RWPE2 (cell line): ENCODE measurements at places on chromosomes 13 and 19.
A peak's percentile ranks its signal among the peaks of the same experiment; 100 is the strongest.

GRCh38 chr13:64538711-64539110 is 2691.4 kb downstream of the PCDH9 start:
- no peak for DNase-seq

GRCh38 chr13:50359041-50359367 is 343.8 kb downstream of the KCNRG start:
- no peak for DNase-seq

- DNase-seq, result no peak
Measured at GRCh38 chr19:44585371-44586133, 27.8 kb upstream of the IGSF23 start.

- DNase-seq, result no peak
Measured at GRCh38 chr13:91185294-91185863, 162.1 kb upstream of the MIR17HG start.

DNA sequence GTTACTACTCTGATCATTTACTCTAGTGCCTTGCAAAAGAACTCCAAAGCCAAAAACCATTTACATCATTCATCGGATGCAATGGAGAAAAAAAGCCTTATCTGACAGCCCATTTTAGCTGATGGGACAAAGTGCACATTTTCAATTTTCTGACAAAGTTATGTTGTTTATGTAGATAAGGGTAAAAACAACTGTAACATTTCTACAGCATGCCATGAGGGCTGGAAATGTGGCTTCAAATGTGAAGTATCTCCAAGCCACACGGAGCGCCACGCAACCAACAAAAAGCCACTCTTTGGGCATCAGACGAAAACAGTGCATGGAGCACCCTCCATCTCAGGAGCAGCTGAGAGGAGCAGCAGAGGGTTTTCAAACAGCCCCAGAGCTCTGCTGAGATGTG is 364.6 kb upstream of the ZNF507 start:
- no peak for DNase-seq

DNA sequence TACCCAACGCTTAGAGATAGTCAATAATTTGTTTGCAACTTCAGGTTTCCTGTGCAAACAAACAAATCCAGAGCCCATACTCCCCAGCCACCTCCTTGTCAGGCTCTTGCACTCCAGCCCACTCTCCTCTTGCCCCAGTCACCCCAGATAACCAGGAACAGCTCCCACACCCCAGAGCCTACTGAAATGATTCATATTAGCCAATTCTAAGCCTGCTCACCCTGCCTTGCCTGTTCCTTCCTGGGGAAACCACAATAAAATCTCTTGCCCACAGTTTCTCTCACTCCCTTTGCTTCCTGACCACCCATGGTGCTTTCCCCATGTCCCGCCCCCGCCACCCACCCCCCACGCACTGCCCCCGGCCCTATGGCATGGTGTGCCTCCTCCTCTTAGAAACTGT is 3.8 kb upstream of the ACTL9 start:
- DNase-seq, result no peak

DNA sequence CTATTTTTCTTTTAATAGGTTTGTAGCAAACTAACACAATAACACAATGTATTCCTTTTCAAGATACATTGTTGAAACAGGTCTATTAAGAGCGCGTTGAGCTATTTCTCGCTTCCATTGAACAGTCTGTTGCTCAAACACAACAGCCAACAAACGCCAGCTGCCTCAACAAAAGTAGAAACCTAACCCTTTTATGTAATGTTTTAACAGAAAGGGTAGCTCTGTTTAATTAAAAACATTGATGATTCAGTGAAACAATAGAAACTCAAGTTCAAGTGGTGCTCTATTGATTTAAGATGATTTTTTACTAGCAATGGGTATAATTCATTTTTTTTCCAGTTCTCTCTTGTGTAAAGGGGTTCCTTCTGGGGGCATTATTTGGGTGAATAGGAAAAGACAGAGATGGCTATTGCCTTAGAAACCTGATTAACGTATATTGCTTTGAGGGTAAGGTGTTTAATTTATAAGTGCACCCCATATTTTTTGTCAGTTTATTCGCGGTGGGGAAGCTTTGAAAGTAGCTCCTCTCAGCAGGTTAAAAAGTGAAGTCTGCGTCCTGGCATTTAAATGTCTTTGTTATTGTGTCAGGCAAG is 14.9 kb downstream of the ZIC2 start:
- DNase-seq, result no peak

DNA sequence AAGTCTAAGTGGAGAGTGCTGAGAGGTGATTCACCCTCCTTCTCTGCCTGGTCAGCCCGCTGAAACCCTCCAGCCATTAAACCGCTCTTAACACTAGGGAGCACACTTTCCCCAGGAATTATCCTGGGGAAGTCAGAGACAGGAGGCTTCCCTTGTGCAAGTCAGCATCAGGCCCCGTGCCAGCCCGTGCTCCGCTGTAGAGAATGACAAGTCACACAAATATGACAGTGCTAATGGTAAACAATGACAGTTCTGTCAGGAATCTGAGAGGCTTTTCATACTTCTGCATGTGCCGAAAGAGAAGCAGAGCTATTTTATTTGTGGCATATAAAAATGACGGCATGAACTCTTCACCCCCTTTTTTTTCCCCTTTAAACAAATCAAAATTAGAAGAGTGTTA is 816.9 kb upstream of the SLC10A2 start:
- DNase-seq, result peak; percentile 88

DNA sequence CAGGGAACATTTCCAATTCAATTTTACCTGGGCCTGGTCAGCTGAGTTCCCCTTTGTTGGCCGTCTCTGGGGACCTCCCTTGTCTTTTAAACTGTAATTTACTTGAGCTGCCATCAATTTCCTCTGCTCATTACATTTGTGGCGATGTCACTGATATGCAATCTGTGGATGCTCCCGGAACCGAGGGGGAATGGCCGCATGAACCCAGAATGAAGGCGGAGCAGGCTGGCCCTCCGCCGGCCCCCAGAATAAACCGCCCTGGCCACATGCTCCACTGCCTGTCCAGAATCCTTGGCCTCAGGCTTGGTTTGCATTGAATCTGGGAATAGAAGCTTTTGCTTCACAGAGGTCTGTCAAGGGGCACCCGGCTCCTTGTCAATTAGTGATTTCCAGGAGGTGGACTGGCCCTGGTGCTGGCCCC is 276.8 kb downstream of the TEX29 start:
- DNase-seq, result no peak

DNA sequence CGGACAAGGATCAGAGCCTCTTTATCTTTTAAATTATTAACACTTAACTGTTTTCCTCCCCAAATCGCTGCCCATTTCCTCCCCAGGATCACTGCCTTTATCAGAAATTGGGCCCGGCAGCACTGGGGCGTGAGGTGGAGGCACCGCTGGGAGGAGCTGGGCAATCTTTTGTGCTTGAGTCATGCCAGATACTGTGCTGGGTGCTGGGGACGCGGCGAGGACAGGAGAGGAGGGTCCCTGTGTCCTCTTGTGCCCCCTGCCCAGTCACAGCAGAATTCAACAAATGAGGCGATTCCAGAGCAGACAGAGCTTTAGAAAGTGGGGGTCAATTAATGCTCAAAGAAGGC is 347.8 kb downstream of the ZNF536 start:
- DNase-seq, result no peak

DNA sequence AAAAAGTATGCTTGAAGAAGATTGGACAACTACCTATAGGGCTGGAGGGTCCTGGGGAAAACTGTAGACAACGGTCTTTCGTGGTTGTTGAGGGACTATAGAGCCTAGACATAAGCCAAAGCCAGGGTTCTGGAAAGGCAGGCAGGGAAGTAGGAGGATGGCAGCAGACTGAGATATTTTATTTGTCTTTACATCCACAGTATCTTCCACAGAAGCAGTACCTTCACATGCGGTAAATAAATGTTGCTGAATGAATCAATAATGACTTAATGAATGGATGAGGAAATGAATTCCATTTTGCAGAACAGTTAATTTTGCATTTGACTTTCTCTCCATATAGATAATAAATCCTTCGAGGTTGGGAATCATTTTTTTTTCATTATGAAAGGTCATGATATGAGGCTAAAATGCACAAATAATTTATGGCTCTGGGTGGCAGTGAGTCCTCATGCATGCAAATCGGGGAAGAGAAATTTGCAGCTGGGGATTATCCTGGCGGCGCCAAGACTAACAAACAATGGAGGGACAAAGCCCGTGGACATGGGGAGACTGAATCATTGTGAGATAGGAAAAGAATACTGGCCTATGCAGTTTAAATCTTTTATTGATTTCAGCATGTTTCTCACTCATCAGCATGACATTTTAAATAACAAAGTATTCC is 102.0 kb downstream of the ERCC5 start:
- DNase-seq, result no peak

- no peak for DNase-seq
Measured at GRCh38 chr19:54967611-54968010, 1.4 kb downstream of the NLRP2 start.

DNA sequence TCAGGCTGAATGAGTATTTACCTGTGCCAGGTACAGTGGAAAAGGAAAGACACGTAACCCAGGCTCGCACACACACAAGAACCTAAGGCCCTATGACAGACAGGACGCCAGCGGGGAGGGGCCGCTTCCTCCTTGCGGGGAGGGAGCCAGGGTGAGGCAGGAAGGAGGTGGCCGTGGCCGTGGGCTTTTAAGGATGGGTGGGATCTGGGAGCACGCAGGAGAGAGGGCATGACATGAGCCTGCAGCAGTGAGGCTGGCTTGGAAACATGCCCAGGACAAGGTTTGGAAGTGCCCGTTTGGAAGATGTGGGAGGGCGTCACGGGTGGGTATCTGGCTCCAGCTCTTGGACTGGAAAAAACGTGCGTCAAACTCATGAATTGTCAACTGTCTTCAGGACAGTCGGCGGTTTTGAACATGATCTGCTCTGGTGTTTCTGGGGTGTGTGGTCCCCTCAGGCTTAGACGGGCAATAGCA is 20.1 kb downstream of the SH3GL1 start:
- DNase-seq, result peak; percentile 60

DNA sequence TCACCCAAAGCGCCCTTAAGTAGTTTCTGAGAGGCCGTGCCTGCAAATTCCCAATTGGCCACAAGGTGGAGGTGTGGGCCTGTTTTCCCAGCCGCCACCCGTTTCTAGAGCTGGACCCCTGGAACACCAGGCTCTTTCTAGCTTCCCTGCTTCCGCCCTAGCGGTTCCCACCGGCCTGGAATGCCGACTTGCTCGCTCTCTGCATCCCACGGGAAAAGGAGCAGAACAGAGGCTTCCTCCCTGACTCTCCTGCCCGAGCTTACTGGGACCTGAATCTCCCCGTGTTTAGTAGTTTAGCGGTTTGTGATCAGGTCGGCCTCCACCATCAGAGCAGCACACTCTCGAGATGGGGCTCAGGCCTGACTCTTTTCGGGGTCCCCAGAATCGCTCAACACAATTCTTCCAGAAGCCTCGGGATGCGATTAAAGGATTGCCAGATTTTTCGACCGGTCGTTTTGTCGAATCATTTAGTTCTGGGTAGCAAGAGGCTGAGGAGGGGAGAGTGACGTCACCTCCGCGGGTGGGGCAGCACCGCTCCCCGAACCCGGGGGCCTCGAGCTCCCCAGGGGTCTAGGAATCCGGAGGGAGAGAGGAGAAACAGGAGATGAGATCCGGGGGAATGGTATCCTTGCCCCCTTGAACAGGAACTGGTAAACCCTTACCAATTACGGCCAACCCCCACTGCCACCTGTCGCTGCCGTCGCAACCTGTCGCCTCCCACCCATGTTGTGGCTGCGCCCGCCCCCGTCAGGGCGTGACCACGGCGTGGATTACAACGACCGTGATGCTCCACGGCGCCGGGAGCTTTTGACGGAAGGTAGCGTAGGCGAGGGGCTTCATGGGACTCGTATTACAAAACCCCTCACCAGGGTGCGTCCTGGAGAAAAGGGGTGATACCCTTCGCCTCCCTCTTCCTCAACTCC is 8.0 kb downstream of the NAPSA start:
- no peak for DNase-seq

DNA sequence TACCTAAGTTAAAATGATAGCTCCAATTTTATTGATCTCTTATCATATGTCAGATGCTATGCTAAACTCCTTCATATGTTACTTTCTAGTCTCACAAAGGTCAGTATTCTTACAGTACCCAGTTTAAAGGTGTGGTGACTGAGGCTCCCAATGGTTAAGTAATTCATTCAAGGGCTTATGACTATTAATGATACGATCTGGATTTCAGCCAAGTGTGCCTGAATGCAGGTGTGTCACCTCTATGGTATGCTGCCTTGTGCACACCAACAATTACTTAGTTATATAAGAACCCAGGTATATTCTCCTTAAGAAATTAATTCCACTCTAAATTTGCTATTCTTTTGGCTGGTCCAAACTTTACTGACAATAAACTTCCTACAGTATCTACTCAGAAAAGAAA is 84.6 kb upstream of the TRPC4 start:
- DNase-seq, result no peak

DNA sequence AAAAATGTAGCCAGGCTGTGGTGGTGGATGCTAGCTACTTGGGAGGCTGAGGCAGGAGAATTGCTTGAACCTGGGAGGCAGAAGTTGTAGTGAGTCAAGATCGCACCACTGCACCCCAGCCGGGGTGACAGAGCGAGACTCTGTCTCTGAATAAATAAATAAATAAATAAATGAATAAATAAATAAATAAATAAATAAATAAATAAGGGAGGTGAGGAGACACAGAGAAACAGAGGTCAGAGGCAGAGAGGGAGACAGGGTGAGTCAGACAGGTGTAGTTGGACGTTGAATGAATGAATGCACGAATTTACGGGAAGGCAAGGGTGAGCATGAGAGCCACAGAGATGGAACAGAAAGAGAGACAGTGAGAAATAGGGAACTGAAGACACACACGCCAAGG is 3.1 kb downstream of the RAB4B start:
- no peak for DNase-seq

DNA sequence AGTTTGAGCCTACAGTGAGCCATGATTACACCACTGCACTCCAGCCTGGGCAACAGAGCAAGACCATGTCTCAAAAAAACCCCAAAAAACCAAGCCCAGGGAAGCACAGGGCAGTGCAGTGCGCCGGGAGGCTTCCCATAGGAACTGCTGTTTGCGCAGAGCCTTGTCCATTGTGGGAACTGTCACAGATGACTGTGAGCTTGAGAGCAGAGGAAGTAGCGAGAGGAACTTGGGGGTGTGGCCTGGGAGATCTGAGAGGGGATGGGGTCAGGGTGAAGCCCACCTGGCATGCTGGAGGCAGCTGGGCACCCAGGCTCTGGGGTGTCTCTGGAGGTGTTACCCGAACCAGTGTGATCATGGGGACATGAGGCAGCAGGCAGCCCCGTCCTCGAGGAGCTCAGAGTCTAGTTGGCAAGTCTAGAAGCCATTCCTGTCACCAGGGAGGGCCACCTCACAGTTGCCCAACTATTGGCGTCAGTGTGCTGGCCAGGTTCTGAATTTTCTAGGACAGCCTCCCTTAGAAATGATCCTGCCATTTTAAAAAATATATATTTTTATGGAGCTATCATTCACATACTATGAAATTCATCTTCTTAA is 10.4 kb downstream of the KDM4B start:
- DNase-seq, result no peak

- DNase-seq, result no peak
Measured at GRCh38 chr13:73960474-73960873, 173.7 kb downstream of the KLF12 start.
